ENCODE measurements at places on chromosomes 3 and 15.

GRCh38 chr3:187066228-187066995 is 72.9 kb downstream of the RPL39L start:
- DNase-seq: peak; percentile 75

GRCh38 chr15:90585863-90586262 is 56.1 kb downstream of the CRTC3 start:
- DNase-seq: no peak

- DNase-seq: no peak
Measured at GRCh38 chr15:36252146-36252711, 327.2 kb upstream of the CDIN1 start.

DNA sequence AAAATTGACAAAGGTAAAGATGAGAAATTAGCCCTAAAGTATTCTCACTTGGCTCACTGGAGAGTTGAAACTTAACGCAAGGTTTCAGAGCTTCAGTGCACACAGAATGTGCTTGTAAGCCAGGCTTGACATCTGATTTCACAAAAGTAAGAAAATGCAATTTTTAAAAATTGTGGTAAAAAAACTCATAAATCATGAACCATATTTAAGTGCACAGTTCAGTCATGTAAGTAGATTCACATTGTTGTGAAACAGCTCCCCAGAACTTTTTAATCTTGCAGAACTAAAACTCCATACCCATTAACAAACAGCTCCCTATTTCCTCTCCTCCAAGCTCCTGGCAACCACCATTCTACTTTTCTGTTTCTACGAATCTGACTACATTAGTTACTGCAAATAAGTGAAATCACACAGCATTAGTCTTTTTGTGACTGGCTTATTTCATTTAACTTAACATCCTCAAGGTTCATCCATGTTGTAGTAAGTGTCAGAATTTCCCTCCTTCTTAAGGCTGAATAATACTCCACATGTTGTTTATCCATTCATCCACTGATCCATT is 14.5 kb downstream of the RTP3 start:
- DNase-seq: no peak

DNA sequence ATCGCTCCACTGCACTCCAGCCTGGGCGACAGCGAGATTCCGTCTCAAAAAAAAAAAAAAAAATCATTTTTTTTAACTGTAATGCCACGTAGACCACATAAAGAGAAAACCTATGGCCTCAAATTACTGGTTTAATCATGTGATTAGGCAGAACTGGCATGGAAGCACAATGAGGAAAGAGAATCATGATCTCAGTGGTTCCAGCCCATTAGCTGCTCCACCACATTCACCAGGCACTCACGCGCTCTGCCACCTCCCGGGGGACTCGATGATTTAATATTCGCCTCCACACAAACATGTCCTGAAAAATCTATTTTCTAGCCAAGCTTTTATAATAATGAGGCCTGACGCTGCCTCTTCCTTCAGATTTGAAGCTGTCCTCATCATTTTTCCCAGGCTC is 204.7 kb downstream of the TBL1XR1 start:
- DNase-seq: no peak

DNA sequence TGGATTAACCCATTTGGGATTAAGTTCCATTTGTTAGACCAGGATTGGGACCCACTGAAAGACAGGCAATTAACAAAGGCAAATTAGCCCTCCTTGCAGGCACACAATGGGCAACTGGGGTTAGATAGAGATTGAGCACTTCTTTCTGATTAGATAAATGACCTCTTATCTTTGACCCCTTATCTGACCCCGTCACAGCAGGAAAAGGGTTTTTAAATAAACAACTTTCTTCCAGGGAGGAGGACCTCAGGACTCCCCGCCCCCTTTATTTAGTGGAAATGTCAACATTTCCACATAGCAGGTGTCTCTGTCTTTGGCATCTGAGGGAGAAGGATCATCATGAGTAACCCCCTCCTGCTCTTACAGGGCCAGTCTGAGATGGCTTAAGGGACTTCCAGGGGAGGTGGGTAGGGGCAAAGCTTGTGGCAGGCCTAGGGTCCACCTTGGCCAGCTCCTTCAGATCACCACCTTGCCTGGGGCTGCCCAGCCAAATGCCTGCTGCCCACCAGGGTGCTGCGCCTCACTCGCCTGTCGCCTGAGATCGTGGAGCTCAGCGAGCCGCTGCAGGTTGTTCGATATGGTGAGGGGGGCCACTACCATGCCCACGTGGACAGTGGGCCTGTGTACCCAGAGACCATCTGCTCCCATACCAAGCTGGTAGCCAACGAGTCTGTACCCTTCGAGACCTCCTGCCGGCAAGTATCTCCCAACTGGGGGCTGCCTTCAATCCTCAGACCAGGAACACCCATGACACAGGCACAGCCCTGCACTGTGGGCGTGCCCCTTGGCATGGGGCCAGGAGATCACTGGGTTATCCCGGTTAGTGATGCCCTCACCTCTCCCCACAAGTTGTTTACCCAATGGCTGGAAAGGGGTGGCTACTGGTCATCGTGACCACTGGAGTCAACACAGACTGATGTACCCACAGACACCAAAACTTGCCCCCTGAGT is 2.6 kb upstream of the WDR6 start:
- DNase-seq: no peak

- no peak for DNase-seq
Measured at GRCh38 chr15:85760531-85761371, 34.0 kb downstream of the KLHL25 start.

DNA sequence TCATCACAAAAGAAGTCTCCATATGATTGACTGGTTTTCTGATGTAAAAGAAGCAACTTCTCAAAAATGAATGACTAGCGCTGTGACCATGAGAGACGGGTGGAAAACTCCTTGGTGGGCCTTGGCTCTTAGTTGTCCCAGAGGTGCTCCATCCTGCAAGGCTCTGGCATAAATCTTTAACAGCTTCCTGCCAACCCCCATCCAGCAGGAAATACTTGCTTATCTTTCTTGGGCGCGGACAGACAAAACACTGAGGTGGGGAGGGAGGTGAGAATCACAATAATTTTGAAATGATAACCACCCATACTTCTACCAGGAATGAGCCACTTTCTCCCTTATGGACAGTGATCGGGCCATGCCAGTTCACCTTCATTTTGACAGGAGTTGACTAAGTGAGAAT is 128.6 kb downstream of the STT3B start:
- DNase-seq: no peak

DNA sequence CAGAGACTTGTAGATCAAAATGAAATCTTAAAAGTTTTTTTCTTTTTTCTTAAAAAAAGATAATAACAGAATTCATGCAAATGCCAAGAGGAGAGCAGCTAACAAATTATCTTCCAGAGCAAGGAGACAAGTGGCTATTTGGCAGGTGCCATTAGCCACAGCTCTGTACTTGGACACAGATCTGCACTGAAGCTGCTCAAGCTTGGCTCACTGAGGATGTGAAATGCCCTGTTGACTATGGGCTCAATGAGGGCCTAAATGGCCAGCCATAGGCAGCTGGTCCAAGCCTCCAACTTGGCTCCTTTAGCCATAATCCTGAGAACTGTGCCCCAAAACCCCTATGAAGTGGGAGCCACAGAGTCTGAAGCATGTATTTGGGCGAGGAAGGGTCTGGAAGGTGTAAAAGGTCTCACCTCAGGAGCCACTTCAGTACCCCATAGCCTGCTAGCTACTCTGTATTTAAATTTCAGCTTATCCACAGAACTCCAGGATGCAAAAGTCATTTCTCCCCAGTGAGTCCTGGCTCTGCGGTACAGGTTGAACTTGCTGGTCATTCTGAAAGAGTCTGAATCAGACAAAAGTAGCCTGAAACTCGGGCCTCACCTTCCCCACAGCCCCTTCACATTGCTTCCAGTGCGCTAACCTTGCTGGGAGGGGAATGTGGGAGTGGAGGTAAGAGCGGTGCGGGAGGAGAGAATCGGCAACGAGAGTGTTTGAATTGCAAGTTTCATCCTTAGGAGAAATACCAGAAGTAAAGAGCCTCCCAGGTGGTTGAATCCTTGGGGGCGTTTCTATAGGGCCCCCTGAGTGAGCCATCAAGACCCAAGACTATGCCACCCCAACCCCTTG is 48.0 kb downstream of the ZIC4 start:
- DNase-seq: no peak

- no peak for DNase-seq
Measured at GRCh38 chr3:144185276-144185675, 213.7 kb downstream of the DIPK2A start.

DNA sequence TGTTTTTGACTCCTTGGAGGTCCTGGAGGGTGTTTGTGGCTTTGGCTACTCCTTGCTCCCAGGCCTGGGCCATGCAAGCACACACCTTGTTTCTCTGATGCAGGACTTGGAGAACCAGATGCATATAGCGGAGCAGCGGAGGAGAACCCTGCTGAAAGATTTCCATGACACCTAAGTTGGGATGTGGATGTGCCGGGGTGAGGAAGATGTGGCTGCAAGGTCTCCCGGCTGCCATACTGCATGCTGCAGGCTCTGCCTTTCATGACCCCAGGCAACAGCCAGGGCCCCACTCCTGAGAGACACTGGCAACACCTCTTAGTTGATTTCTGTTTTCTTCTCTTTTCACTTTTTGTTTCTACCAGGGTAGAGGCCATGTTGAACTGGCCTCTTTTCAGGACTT is 6.9 kb upstream of the P4HTM start:
- DNase-seq: no peak
